CD4-positive, alpha-beta memory T cell (primary cell): ENCODE measurements at places on chromosomes 1 and 21.

DNA sequence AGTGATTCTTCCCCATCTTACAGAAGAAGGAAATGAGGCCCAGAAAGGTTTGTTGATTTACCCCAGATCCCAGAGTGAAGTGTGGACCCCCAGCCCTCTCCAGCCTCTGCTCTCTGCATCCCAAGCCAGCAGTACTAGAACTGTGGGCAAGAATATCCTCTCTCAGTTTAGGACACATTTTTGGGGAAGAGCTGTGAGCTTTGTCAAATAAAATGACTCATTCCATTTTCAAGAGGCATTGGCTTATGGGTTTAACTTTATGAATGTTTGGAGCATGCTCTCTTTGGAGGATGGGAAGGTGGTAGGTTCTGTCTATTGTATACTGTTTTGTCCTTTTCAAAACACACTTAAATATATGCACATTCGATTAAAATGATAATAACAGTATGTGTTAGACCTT is 70.6 kb upstream of the CNTN2 start:
- DNase-seq = no peak

DNA sequence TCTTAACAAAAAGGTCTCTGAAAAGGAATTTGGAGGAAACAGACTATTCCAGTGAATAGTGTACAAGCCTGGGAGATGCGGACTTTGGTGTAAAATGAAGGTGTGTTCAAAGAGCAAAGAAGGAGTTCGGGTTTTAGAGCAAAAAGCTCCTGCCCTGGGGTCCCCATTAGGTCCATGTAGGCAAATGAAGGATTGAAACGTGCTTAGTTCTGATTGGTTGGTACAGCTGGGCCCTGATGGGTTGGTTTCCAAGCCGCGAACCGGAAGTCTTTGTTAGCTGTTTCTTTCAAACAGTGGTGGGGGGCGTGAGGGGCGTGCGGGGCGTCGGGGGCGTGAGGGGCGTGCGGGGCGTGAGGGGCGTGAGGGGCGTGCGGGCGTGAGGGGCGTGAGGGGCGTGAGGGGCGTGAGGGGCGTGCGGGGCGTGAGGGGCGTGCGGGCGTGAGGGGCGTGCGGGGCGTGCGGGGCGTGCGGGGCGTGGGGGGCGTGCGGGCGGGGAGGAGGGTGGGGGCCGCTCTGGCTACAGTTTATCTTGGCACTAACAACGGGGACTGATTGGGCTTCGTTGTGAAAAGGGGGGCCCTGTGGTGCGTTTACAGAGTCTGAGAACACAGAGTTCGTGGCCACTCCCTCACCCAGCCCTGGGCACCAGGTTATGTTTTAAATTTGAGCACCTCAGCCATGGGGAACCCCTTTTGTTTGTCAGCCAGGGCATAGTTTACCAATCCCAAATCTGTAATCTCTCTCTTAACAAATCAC is 29.4 kb downstream of the LRRC3 start:
- DNase-seq = no peak

- DNase-seq = no peak
Measured at GRCh38 chr1:48164571-48164970, 57.9 kb upstream of the SLC5A9 start.

- no peak for DNase-seq
Measured at GRCh38 chr1:1461721-1462317, 9.7 kb upstream of the ATAD3B start.

GRCh38 chr1:162385702-162386101 is 4.2 kb downstream of the C1orf226 start:
- DNase-seq = no peak

- DNase-seq = no peak
Measured at GRCh38 chr1:156895927-156896326, 2.4 kb downstream of the PEAR1 start.

GRCh38 chr1:29414086-29414485 is 177.8 kb downstream of the PTPRU start:
- DNase-seq = no peak

GRCh38 chr1:230087028-230087716 is 20.1 kb downstream of the GALNT2 start:
- no peak for DNase-seq

GRCh38 chr1:245516284-245516759 is 361.5 kb downstream of the KIF26B start:
- no peak for DNase-seq

- no peak for DNase-seq
Measured at GRCh38 chr1:185059950-185060571, 14.7 kb downstream of the RNF2 start.

- DNase-seq = no peak
Measured at GRCh38 chr1:9912264-9912936, 2.3 kb upstream of the CTNNBIP1 start.

- DNase-seq = no peak
Measured at GRCh38 chr1:17658837-17659236, 96.3 kb upstream of the ACTL8 start.

GRCh38 chr1:16905110-16905867 is 9.5 kb downstream of the RNU1-2 start:
- no peak for DNase-seq
